ENCODE measurements at places on chromosomes 1 and 21.
A peak's percentile ranks its signal among the peaks of the same experiment; 100 is the strongest.

DNA sequence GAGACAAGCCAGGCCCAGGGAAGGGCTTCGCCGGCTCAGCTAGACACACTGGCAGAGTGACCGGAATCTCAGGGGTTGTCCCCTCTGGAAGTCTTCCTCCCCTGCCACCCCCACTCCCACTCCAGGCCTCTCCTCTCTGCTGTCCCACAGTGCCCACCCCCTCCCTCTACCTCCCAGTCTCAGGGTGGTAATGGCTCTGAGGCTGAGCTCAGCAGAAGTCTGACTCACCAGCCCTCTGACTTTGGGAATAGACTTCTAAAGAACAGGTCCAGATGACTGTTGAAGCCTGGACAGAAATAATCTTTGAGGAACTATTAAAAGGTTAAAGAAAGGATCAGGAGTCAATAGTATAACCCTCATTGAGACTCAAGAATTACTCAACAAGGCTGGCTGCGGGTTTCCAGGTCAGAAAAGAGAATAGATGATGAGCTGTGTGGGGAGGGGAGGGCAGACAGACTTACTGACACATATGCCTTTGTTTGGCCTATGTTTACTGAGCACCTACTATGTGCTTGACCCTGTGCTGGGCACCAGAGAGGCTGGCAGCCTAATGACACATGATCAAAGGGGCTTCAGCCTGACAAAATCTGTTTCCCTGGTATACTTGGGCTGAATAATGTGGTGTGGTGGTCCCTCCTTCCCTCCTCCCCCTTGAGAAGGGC is 8.2 kb downstream of the HCRTR1 start:
- DNase-seq, result no peak

DNA sequence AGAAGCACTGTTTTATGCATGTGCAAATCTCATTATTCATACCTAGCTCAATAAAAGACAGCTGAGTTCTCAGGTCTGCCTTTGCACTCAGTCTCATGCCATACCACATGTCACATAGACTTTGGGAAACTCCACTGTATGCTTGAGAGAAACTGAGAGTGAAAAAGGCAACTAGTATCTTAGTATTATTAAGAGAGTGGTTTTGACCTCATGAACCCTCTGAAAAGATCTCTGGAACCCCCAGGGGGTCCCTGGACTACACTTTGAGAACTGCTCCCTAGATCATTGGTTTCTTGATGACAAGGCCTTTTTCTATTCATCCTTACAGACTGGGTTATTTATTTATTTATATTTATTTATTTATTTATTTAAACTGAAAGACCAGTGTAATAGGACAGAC is 3.7 kb upstream of the RHEX start:
- no peak for DNase-seq

GRCh38 chr1:228347181-228347580 is 59.5 kb downstream of the TRIM11 start:
- no peak for DNase-seq

- DNase-seq, result no peak
These were observed 143.0 kb downstream of the AJAP1 start for GRCh38 chr1:4797429-4797828.

DNA sequence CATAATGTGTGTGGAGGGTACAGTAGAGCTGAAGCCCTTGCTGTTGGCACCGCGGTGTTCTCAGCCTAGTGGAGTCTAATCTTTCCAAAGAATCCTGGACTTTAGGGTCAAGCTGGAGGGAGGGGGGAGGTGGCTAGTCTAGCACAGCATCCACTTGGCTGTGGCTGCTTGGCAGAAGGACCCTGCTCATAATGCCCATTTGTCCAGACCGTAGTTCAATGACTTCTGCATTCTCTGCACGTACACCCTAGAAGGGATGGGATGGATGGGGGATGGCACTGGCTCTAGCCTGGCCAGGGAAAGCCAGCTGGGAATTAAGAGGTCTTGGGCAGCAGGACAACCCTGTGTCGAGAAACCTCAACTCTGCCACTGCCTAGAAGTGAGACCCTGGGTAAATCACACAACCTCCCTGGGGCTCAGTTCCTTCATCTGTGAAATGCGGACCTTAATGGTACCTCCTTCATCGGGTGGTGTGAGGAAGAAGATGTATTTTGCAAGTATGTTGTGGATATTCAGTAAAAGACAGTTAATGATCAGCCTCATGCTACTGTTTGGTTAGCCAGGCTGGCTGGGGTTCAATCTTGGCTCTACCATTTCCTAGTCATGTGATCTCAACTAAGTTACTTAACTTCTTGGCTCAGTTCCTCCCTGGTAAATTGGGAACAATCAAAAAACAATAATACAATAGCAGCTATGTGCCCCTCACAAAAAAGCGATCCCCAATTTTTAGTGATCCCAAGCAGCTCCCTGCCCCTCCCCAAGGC is 27.2 kb upstream of the CLIC4 start:
- no peak for DNase-seq

GRCh38 chr1:89465201-89465600 is 59.4 kb upstream of the LRRC8B start:
- no peak for DNase-seq

GRCh38 chr1:46725736-46726108 is 6.8 kb upstream of the EFCAB14 start:
- DNase-seq, result no peak

- DNase-seq, result no peak
These were observed 3.0 kb downstream of the GNG12 start for GRCh38 chr1:67830226-67830625.

DNA sequence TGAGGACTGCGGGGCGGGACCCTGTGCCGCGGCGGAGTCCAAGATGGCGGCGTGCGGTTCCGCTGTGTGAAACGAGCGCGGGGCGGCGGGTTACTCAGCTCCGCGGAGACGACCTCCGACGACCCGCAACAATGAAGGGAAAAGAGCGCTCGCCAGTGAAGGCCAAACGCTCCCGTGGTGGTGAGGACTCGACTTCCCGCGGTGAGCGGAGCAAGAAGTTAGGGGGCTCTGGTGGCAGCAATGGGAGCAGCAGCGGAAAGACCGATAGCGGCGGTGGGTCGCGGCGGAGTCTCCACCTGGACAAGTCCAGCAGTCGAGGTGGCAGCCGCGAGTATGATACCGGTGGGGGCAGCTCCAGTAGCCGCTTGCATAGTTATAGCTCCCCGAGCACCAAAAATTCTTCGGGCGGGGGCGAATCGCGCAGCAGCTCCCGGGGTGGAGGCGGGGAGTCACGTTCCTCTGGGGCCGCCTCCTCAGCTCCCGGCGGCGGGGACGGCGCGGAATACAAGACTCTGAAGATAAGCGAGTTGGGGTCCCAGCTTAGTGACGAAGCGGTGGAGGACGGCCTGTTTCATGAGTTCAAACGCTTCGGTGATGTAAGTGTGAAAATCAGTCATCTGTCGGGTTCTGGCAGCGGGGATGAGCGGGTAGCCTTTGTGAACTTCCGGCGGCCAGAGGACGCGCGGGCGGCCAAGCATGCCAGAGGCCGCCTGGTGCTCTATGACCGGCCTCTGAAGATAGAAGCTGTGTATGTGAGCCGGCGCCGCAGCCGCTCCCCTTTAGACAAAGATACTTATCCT is 430 bp downstream of the RBM15 start:
- peak; percentile 45 for DNase-seq

DNA sequence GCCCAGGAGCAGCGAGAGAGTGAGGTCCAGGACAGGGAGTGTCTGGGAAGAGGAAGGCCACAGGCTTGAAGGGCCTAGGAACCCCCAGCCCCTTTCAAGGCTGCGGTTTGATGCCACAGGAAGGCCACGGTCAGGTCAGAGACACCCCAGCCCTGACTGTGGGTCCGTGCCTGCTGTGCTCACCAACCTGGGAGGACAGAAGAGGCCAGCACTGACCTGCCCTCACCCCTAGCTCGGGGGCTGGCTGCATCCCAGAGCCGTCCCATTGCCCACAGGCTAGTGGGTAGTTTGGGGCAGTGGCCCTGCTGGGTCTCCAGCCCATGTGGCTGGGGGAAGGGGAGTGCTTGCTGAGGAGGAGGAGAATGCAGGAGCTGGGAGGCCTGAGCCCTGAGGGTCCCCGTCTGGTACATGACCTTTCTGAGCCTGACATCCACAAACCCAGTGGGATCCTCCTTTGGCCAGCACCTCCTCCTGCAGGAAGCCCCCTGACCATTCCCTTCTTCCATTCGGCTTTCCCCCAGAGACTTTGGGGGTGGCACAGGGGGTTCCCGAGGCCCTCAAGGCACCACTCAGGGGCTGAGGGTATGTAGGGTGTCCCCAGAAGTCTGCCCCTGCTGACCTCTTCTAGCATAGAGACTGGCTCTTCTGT is 54.3 kb downstream of the WNT9A start:
- no peak for DNase-seq

DNA sequence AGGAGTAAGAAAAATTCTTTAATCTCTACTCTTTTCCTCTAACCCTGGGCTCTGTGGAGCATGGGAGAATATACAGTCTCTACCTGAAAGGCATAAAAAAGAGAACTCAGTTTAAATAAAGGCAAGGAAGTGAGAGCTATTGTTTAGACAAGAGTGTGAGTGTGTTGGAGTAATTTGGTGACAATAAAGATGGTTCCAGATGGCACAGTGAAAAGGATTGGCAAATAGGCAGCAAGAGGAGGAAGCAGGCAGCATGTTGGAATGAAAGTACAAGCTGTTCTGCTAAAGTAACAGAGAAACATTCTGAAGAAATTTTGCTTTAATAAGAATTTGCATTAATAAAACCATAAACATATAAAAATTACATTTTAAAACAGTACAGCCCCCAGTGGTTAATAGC is 163.4 kb downstream of the DNM3 start:
- DNase-seq, result no peak

DNA sequence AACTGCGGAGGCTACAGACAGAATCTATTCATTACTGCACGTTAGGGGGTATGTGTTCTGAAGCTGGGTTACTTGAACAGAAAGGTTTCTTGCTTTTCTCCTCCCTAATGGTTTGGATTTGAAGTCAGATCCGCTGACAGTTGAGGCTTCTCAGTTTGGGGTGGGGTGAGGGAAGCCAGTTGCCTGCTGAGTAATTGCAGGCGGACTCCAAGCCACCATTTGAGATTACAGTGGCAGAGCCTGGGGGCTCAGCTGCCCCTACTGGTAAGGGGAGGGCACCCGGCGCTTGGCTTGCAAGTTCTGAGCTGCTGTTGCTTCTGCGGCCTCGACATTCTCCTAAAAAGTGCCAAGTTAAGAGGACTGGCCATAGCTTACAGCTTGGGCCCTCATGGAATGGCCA is 2.0 kb downstream of the GRHL3 start:
- DNase-seq, result no peak

DNA sequence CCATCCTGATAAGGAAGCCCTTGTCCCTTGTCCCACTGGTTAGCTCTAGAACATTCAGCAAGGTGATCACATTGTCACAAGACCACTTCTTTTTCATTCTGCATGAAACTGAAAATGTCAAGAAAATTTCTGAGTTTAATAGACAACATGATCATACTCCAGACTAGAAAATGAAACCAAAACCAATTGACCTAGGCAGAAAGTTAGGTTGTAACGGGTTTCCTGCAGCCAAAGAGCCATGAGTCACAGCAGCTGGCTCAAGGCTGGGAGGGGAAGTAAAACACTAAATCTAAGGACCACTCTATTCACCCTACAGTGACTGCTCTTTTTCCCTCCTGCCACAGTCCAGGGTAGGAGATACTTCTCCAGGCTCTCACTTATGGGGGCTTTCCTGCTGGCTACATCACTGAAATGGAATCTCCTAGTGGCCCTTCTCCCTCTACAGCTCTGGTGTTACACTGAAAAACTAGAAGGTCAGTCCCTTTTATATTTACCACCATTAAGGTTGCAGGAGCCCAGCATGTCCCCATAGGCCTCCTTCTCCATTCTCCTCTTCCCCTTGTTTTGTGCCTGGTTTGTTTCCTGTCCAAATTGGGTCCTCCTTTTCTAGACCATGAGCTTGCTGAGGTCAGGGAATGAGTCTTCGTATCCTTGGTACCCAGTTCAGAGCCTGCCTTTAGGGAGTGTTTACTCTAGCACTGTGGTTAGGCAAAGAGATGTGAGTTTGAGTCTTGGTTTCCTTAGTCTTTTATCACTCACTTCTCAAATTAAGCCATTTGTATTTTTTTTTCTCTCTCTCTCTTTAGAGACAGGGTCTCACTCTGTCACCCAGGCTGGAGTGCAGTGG is 236.5 kb upstream of the JUN start:
- peak; percentile 73 for DNase-seq

DNA sequence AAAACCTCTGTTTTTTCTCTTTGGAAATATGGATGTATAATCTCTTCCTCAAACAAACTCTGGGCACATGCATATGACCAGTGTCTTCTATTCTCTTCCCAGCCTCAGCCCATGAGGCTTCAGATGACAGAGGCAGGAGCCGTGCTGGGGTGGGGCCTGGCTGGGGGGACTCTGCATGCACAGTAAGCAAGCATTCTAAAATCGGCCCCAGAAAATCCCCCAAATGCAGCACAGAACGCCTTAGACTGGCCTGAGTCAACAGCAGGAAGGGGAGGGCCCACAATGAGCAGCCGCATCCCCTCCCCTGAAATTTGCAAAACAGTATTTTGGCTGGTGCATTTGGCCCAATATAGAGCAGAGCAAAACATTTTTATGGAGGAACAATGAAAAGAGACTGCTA is 47.8 kb downstream of the ITPKB start:
- peak; percentile 63 for DNase-seq

DNA sequence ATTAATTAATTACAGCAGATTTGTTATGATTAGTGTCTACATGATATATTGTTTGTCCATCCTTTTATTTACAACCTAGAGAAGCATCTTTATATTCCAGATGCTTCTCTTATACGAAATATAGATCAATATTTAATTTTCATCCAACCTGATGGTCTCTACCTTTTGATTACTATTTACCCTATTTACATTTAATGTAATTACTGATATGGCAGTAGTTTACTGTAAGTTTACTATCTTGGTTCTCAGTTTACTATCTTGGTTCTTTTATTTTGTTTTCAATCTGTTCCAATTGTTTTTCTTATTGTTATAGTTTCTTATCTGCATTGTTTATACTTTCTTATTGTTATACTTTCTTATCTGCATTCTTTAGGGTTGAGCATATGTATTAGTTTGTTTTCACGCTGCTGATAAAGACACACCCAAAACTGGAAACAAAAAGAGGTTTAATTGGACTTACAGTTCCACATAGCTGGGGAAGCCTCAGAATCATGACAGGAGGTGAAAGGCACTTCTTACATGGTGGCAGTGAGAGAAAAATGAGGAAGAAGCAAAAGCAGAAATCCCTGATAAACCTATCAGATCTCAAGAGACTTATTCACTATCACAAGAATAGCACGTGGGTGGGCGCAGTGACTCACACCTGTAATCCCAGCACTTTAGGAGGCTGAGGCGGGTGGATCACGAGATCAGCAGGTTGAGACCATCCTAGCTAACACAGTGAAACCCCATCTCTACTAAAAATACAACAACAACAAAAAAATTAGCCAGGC is 28.9 kb downstream of the FAF1 start:
- DNase-seq, result no peak

- no peak for DNase-seq
These were observed 55.6 kb downstream of the UCK2 start for GRCh38 chr1:165883056-165883455.

DNA sequence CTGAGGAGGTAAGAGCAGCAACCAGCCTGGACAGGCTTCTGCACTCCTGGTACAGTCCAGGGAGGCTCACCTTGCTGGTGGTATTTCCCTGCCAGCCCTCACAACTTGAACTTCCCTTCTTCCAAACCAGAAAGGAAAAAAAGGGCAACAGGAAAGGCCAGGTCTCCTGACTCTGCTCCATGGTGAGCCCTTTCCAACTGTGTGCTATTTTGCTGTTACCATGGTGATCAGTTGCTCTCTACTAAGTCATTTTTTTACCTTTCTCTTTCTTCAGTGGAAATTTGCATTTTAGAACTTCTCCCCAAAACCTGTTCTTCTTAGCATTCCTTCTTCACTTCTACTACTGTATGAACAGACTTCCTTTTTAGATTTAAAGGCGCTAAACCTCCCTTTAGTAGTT is 164.3 kb downstream of the GRIK1 start:
- DNase-seq, result no peak

GRCh38 chr1:60655679-60656355 is 426.5 kb upstream of the NFIA start:
- DNase-seq, result no peak
